SK-N-SH (cell line): ENCODE measurements at places on chromosomes 7 and 10. TPM values are rescaled to one million over a fixed set of nuclear protein-coding genes. Genes with fewer than 3 reads are reported as not detected.
A peak's percentile ranks its signal among the peaks of the same experiment; 100 is the strongest.

The CPA1 gene
- 0.05 and 0.24 TPM in 2 replicates for polyA plus RNA-seq

The HECW1 gene
- polyA plus RNA-seq: not detected in 2 replicates

The RNLS gene
- not detected in 2 replicates for polyA plus RNA-seq

The ANXA8 gene
- polyA plus RNA-seq: 0.15 and 0.41 TPM in 2 replicates

GRCh38 chr10:3554121-3554522 is 230.9 kb downstream of the KLF6 start:
- no peak for DNase-seq

DNA sequence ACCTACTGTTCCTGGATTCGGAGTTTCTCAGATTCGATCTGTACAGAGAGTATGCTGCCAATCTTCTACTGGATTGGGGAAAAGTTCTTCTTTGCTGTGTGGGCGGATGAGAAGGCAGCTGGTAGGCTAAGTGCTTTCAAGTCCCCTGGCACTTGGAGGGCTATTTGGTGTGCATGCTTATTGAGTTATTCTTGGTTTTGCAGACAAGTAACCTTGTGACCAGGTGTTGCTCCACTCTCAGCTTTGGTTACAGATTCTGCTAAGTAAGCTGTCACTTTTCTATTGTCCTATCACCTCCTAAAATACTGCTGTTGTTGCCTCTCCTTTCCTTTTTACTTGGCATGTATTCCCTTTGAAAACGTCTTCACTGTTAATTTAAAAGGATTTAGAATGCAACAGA is 1375.1 kb upstream of the LRRTM3 start:
- DNase-seq: no peak

DNA sequence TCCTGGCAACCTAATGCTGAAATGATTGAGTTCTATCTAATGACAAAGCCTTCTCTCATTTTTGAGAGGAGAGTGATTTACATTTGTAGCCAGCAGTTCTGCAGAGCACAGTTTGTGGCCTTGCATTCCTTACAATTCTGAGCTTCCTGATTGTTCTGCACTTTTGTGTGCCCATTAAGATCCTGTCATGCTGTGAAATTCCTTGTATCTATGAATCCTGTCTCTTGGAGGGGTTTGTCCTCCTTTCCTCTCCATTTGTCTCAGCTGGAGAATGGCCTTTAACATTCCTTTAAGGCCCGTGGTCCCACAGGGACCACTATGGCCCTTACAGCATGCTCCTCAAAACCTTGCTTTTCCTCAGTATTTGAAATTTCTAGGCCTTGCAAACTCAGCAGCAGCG is 10.4 kb downstream of the KLHL7 start:
- no peak for DNase-seq

DNA sequence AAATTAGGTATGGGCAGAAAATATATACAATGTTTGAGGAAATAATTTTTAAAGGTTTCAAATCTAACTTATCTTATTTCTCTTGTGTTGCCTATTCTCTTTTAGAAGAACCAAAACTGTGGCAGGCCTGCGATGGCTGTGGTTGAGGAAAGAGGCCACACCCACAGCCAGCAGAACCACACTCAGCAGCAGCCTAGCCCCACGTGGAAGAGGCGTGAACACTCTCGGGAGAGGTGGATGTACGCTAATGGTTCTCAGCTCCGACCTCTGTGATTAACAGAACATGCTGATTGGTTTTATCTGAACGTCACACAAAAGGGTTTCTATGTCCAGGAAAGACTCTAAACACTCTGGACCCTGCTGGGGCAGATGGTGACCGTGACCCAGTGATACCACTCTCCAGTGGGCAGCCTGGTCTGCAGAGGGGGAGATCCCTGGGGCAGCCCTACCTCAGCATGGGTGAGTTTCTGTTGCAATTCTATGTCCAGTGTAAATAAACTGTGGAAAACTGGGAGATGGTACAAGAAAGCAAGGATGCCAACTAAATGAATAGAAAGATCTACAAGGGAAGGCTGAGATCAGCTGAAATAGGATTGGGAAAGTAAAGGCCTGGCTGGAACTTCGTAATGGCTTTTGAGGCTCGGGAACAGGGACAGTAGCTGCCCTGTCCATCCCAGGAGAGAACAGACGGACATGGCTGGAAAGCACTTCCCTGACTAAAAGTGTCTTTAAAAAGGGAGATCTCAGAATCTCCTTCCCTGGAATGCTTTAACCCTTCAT is 26.6 kb downstream of the DIP2C start:
- no peak for DNase-seq

DNA sequence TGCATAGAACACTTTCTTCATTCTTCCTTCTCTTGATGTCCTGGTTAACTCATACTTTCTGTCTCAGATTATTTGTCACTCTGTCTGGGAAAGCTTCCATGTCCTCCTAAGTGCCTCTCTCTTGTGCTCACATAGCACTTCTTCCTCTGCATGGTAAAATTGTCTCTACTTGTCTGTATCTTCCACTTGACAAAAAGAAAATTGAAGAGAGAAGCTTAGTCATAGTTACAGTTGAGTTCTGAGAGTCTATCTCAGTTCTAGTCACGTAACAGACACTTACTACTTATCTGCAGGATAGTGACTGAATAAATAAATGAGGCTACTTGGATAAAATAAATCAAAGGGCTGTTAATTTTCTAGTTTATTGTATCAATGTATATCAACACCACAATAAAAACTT is 458.1 kb downstream of the HTR7 start:
- DNase-seq: no peak

- no peak for DNase-seq
Measured at GRCh38 chr10:16509996-16510395, 11.7 kb downstream of the C1QL3 start.

- no peak for DNase-seq
Measured at GRCh38 chr7:2884161-2884560, 40.1 kb upstream of the GNA12 start.

GRCh38 chr7:126959649-126960048 is 293.1 kb downstream of the GRM8 start:
- DNase-seq: peak; percentile 79

DNA sequence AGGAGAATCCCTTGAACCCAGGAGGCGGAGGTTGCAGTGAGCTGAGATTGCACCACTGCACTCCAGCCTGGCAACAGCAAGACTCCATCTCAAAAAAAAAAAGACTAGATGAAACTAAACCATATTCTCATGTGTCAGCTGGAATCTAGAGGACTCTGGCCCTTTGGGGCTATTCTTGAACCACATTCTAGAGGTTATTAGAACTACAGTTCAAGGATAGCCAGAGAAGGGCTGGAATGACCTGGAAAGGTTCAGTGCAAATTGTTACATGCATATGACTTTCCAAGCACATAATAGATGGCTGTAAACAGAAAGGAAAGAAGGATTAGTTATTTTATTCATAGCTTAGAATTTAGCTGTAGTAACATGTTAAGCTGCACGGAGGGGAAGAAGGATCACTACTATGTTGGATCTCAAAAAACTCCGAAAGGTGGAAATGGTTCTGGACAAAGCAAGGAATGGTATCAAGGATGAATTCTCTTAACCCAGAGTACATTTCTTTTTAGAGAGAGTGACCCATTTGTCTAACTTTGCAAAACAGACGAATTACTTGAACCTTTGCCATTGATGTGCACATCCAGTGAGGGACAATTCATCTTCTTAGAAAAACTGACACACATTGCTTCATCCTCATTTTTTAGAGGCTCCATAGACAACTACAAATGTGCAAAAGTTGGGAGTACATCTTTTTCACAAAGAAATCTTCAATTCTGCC is 124.0 kb upstream of the SAMD8 start:
- DNase-seq: no peak
